NCI-H1436 (cell line): ENCODE measurements at places on chromosomes 4 and X.

GRCh38 chrX:23980011-23980441, 47.0 kb downstream of the KLHL15 start:
- no peak for DNase-seq

- no peak for DNase-seq
These were observed at the start of gene PLCXD1 for GRCh38 chrX:281166-281999. Gene PLCXD1, plus strand, starts transcription at chrX:281381. Its CDS starts 2,807 bp downstream, at chrX:284188.

GRCh38 chr4:182837831-182838230, 79.4 kb downstream of the DCTD start:
- no peak for DNase-seq

DNA sequence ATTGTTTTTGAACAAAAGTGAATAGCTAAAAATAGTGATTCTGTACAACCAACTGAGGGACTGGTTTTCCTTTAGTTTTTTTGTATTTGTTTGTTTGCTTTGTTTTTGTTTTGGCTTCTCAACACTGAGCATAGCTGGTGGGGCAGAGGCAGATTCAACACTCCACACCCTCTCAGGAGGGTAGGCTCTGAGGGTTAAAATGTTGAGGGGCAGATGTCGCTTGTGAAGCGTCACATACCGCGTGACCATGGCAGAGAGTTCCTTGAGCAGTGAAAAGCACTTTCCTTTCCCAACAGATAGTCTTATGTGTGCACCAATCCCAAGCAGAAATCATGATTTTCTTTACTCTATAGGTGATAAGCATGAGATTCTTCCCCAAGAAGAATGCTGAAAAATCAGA, 155.0 kb downstream of the PALLD start:
- DNase-seq = no peak

DNA sequence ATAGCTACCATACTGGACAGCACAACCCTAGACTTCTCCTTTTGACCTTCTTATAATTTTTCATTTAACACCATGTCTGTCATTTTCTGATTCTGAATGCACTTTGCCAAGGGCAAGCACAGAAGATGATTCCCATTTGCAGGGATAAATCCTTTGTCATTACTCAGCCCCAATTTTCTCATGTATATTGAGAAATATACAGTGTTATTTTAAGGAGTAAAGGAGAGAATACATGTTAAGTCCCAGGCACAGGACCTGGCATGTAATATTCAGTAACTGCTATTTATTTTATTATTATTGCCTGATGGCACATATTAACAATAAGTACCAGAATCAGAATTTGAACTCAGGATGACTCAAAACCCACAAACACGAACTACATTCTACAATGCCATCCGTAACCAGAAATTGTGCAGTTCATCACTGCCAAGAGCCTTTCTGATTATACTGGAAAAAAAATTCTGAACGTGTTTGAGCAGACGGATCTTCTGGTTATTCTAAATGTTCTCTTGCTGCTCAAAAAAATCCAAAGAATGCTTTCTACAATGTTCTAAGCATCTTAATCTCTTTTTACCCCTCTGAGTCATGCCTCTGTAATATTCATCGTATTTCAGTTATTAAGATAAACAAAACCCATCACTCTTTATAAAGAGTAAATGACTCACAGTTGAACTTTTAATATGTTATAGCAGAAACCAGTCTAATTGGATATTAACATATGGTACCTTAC, 170.0 kb downstream of the MID1 start:
- DNase-seq = no peak

GRCh38 chrX:41630091-41630490, 58.7 kb upstream of the GPR34 start:
- no peak for DNase-seq

GRCh38 chrX:107576841-107577240, 51.5 kb upstream of the PRPS1 start:
- DNase-seq = no peak

DNA sequence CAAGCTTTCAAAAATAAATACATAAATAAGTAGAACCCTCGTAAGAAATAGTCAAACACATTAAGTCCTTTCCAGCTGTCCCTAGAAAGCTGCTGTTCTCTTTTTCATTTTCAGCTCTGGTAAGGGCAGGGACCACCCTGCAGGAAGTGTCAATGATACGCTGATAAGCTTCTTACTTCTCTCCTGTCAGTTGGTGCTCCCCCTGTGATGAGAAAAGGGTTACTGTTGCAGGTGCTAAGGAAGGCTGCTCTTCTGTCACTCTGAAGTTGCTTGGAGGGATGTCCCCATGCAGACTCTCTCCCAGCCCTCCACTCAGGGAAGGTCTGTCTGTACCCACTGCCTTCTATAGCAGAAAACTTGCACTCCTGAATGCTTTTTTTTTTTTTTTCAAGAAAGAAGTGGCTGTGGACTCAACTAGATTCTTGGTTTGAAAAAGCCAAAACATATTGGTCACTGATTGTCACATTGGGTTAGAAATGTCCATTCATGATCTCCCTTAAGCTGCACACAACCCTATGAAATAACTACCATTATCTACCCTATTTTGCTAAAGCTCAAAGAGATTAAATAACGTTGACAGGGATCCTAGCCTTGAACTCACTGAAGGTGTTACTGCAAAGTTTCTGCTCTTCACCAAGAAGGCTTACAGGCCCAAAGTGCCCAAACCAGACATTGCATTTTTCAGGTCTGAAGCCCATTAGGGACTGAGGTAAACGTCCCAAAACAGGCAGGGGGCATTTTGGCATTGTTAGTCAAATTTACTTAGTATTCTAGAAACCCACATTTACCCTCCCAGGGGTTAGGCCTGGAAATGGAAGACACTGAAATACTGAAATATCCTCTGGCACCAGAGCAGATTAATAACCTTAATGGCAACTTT, 1.2 kb downstream of the CXCL3 start:
- no peak for DNase-seq
